ENCODE measurements at places on chromosomes 5 and 9.
A peak's percentile ranks its signal among the peaks of the same experiment; 100 is the strongest.

DNA sequence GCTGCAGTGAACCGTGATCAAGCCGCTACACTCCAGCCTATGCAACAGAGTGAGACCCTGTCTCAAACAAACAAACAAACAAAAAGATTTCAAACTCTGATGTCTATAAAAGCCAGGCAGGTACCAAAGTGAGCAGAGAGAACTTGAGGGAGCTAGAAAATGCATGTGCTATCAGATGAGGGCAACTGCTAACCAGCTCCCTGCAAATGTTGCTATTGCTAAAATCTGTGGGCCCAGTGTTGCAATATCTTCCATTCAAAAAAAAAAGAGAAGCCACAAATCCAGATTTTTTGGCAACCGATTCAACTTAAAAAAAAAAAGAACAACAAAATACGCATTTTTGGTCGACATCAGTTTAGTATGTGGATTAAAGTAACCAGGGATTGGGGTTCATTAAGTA is 5.5 kb downstream of the UBE2D2 start:
- DNase-seq: no peak

GRCh38 chr5:141717043-141717442 is 35.0 kb upstream of the ARAP3 start:
- no peak for DNase-seq

DNA sequence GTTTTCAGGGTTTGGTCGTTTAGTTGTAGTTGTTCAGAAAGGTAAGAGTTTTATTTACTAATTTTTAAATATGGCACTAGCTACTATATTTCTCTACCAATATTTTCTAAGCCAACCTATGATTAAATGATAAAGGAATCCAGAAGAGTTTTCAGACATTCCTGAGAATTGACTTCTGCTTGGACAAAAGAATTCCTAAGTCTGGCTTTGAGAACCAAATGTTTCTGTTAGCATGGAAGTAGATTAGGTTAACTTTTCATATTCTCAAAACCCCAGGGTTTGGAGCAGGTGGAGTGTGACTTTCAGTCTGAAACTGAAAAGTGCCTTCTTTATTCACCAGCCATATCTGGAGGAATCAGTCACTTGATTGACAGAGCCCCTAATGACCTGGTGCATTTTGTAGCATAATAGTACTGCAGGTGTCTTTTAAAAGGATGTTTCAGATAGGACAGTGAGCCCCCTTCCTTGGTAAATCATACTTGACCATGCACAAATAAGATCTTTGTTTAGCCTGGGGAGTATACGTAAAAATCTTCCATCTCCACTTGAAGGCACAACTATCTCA is 457.0 kb upstream of the ZNF462 start:
- no peak for DNase-seq

GRCh38 chr5:5207828-5208227 is 67.7 kb downstream of the ADAMTS16 start:
- DNase-seq: no peak

DNA sequence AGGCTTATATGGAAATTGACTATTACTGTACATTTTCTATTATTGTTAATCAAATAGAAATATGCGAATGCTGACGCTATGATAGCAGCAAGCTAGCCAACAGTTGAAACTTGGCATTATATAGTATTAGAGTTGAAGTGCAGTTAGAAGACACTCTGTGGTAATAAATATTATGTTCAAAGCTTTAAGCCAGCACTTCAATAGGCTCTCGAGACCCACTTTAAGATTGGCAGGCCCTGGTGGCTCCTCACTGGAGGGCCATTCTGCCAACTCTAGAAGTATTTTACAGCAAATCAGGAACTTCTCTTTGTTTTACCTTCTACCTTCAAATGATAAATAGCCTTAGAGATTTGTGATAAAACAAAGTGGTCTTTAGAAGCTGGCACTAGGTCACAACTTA is 2029.0 kb upstream of the WWC1 start:
- DNase-seq: no peak

DNA sequence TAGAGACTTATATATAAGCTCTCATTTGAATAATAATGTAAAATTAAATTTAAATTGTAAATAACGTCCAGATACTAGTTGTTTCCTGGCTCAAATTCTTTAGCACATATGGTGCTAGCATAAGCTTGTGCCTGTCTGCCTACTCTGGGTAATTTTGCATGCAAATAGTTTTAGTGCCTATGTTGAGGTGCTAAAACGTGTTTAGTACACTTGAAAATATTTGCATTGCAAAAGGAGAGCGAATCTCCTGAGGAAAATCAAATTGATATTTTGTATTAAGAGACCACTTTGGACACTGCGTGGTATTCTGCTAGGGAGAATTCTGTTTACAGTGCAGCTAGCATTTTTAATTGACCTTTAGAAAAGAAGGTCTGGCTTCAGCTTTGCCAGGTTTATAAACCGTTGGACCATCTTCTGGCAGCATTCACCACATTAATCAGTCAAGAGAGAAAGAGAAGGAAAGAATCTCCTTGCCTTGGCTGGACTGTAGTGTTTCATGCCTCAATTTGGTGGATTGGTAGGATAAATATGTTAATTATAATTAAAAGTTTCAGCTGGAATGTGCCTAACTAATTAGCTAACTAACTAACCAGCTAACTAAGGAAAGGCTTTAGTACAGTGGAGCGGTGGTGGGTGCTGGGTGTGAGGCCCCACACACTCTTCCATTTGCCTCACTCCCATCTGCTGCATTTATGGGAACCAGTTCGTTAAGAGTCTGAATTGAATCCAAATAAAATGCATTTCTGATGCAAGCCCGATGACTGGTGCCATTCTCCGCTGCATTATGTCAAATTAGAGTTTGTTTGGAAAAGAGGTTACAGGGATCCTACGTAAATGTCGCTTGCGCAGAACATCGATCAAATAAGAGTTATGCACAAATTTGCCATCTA is 150.1 kb upstream of the MPDZ start:
- no peak for DNase-seq

GRCh38 chr9:79604921-79605562 is 33.3 kb downstream of the TLE4 start:
- no peak for DNase-seq

DNA sequence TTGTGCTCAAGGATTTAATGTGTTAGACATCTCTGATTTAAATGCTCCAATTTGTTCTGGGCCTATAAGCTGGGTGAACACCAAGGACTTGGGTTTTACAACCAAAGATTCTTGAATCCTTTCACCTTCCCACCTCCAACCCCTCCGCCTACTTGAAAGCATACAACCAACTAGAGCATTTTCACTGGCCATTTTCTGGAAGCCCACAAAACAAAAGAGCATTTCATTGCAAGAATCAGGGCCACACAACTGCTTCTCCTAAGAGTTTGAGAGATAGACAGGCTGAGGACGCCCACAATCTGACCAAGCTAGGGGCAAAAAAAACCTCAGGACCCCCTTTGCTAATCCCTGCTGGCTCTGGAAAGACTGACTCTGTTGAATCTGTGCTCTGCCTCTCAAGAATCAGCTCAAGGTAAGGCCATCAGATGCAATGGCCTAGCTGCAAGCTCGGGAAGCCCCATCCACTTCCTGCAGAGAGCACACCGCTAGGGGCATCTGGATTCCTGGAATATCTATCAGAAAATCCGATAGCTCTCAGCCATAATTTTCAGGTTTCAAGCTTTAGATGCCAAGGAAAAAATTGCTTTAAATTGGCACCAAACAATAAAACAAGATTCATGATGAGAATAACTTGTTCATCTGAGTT is 57.7 kb downstream of the RETREG1 start:
- DNase-seq: no peak

- DNase-seq: no peak
These were observed 208.9 kb upstream of the SLC30A5 start for GRCh38 chr5:68884883-68885282.

DNA sequence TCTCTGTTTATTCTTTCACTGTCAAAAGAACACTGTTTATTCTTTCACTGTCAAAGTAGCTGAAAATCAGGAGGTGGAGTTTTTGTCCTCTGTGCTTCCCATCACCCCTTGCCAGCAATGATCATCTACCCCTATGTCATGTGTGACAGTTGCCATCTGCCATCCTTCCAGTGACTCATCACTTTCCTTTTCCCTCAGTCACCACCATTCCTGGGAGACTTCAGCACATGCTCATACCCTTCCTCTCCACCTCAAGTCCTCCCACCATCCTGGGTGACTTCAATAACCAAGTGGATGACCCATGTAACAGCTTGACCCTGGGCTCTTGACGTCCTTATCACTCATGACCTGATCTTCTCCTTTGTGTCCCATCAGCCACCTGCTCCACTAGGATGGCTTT is 43.3 kb upstream of the RASEF start:
- DNase-seq: no peak

- no peak for DNase-seq
These were observed 10.5 kb upstream of the ADGRD2 start for GRCh38 chr9:124439686-124440243.

DNA sequence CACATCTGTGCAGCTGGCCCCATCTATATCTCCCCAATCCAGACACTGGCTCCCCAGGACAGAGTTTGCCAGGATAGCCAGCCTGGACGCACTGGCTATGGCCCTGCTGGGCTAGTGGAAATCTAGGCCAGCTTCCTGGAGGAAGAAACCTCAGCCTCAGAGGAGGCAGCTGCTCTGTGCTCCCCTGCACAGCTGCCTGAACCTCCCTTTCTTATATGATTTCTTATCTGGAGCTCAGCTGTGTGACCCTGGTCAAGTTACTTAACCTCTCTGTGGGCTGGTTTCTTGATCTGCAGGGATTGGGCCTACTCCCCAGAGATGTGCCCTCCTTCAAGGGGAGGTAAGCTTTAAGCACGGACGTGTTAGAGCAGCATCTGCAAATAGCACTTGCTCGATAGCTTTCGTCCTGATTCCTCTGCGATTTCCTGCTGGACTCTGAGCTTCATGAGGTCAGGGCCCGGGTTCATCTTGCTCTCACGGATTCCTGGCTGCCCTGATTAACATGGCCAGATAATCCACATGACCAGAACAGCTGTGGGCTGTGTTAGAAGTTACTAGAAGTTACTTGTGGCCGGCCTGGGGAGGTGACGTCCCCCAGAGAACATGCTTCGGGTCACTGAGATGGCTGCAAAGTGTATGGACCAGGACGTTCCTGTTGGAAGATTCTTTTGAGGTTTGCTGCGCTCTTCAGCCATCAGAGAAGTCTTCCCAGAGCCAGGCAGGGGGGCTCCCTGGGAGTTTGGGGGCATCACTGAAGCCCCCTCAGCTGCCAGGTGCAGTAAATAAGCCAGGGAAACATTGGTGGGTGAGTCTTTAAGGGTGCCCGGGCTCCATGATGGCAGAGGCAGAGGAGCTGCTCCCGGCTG is 14.5 kb downstream of the C9orf50 start:
- no peak for DNase-seq

- no peak for DNase-seq
These were observed 135.5 kb downstream of the SPATA31D1 start for GRCh38 chr9:82124090-82124489.

DNA sequence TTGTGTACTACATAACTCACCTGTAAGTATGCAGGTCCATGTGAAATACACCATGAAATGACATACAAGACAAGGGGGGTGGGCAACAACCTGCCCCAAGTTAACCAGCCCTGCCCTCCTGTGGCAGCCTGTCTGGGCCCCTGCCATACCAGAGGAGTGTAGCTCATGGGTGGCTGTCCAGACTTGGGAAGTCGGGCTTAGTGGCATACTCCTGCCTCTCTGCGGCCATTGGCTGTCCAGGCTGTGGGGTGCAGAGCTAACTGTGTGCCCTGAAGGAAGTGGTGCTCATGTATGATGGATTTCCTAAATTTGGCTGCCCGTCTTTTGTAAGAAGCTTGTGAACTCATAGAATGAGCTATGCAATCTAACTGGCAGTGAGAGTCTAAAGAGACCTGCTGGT is 47.0 kb downstream of the GPR107 start:
- no peak for DNase-seq

DNA sequence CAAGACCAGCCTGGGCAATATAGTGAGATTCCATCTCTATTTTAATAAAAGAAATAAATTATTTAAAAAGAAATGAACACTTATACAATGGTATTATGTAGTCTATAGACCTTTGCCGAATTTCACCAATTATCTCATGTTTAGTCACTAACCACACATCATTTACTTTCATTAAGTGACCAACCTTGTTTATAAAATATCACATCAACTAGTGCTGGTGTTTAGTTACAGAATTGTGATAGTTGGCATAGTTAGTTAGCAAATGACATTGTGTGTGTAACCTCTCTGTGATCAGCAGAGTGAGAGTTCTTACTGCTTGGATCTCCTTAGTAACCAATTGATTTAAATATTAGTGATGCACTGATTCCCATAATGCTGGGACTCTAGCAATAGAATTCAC is 71.8 kb downstream of the PRR16 start:
- DNase-seq: no peak

- no peak for DNase-seq
These were observed 53.8 kb downstream of the CAST start for GRCh38 chr5:96716007-96716406.

- DNase-seq: no peak
These were observed 81.8 kb downstream of the NLN start for GRCh38 chr5:65803699-65804391.

GRCh38 chr9:134778841-134779411 is 101.7 kb upstream of the FCN2 start:
- DNase-seq: peak; percentile 14

GRCh38 chr5:41878643-41879478 is 8.6 kb upstream of the OXCT1 start:
- no peak for DNase-seq

GRCh38 chr5:159641371-159642039 is 274.8 kb upstream of the ADRA1B start:
- DNase-seq: no peak

- DNase-seq: no peak
These were observed 18.5 kb downstream of the NEURL1B start for GRCh38 chr5:172659570-172659908.

DNA sequence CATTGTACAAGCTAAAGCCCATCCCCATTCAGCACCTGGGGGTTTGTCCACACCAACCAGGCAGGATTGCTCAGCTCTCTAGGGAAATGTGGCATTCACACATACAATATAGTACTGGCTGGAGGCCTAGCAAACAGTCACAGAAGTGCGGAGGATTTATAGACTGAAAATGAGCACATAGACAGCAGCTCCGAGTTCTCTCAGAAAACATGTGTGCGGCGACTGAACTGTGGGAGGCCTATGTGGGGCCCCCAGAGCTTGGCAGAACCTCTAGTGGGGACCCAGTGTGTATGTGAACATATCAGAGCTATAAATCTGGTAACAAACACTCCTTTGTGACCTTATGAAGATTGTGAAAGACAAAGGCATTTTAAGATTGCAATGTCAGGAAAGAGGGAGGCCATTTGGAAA is 431.1 kb downstream of the DTWD2 start:
- no peak for DNase-seq

DNA sequence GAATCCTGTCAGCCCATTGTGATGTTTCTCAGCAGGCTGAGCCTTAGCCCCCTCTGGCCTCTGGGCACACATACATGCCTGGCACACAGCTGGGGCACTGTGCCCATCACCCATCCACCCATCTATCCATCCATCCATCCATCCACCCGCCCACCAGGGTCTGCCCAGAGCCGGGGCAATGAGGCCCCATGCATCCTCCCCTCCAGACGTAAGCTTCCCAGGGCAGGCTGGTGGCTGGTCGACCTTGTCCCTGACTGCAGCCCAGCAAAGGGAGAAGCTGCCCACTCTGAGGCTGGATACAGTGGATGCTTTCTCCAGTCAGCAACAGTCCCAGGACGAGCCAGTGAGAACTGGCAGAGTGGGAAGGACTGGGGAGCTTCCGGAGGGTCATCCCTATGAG is 21.1 kb upstream of the SLC25A51 start:
- DNase-seq: no peak
